Kidney tubule cell (primary cell): ENCODE measurements at places on chromosomes 3 and 15.

- no peak for DNase-seq
Measured at GRCh38 chr15:35540021-35540420, 5.9 kb downstream of the DPH6 start.

GRCh38 chr15:87033056-87033455 lies 953.4 kb downstream of the AGBL1 start:
- no peak for DNase-seq

GRCh38 chr3:179706233-179706632 lies 53.4 kb downstream of the USP13 start:
- DNase-seq: no peak

DNA sequence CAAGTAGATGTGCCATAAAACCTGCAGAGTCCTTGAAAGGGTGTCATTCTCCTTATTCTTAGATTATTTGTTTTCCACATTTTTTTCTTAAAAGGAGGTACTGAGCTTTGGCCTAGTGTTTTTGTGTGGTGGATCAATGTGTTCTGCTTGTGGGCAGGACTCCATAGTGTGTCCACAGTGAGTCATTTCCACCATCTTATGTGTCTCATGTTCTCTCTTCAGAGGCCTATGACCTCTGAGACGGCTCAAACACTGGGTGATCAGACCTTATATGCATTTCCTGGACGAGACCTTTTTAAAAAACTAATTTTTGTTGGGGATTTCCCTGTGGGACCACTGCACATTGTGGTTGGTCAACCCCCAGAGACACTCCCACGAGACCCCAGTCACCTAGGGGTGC lies 93.4 kb downstream of the CHCHD4 start:
- no peak for DNase-seq

- no peak for DNase-seq
Measured at GRCh38 chr3:175270198-175270837, 411.2 kb downstream of the NAALADL2 start.

- peak; percentile 78 for DNase-seq
Measured at GRCh38 chr15:63044645-63045464, 2.3 kb downstream of the TPM1 start.

DNA sequence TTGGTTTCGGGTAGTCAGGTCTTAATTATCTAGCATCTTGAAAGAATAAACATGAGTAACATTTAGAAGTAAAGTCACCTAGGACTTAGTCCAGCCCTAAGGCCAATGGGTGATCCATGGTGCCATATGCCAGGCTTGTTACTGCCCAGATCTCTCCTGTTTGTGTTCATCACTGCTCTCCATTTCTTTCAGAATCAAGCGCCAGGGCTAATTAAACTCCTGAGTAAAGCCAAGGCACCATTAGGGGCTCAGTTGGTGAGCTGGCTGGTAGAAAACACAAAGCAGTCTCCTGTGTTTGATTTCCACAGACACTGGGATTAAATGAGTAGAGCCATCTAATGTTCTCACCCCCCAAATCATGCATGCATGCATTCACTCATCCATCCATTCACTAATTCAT lies 11.3 kb downstream of the CYP19A1 start:
- no peak for DNase-seq

GRCh38 chr3:193530231-193531165 lies 24.2 kb downstream of the ATP13A4 start:
- DNase-seq: no peak

- DNase-seq: peak; percentile 60
Measured at GRCh38 chr3:112411425-112411824, 78.5 kb downstream of the CD200 start.

- no peak for DNase-seq
Measured at GRCh38 chr15:25179673-25180511, 225.1 kb downstream of the SNRPN start.

GRCh38 chr3:10090179-10090578 lies 17.9 kb downstream of the FANCD2OS start:
- DNase-seq: peak; percentile 54

GRCh38 chr15:51816611-51817010 lies 12.8 kb upstream of the TMOD3 start:
- no peak for DNase-seq

DNA sequence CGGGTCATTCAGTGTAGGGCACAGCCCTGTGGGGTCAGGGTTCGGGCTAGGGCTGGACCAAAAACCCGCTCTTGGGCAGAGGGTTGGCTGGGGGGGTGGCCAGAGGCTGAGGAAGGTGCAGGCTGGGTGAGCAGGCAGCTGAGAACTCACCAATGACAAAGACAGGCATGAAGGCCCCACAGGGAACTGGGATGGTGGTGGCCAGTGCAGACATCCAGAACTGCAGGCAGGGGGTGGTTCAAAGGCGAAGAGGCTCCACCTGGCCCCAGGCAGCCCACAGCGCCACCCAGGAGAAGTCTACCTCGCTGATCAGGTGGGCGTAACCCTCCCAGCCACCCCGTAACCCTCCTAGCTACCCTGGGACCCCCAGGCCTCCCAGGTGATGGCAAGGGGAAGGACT lies 6.7 kb downstream of the CLCN2 start:
- DNase-seq: no peak

DNA sequence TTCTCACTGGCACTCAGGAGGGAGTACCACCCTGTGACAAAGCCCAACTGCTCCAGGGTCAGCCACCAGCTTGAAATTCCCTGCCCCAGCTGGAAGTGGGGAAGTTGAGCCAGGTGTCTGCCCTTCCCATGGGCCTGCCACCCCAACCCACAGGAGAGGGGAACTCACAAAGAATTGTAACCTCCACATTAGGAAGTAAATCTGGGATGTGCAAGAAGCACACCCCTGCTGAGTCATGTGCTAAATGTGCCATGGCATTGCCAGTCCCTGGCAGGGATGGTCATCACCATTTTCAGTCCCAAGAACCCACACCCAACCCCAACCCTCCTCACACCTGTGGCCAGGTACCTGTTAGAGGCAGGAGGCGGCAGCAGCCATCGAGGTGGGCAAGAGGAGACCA lies 165.2 kb upstream of the THBS1 start:
- DNase-seq: no peak

DNA sequence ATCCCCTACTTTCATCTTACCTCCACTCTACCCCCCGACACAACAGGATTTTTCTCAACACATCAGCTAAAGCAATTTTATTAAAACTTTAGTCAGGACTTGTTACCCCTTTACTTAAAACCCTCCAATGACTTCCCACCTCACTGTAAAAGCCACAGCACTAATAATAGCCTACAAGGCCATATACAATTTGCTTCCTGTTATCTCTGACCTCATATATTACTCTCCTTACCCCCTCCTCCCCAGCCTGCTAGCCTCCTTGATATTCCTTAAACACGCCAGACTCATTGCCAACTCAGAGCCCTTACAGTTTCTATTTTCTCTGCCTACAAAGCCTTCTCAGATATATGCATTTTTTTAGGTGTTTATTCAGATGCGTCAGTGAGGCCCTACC lies 54.4 kb downstream of the DCUN1D1 start:
- no peak for DNase-seq

- DNase-seq: no peak
Measured at GRCh38 chr3:56855856-56856512, 54.2 kb upstream of the ARHGEF3 start.

- DNase-seq: no peak
Measured at GRCh38 chr3:50591196-50591741, 20.3 kb downstream of the CISH start.

GRCh38 chr3:160129459-160130061 lies 95.7 kb upstream of the C3orf80 start:
- DNase-seq: peak; percentile 97

GRCh38 chr3:31288641-31289100 lies 244.1 kb upstream of the STT3B start:
- DNase-seq: peak; percentile 47

DNA sequence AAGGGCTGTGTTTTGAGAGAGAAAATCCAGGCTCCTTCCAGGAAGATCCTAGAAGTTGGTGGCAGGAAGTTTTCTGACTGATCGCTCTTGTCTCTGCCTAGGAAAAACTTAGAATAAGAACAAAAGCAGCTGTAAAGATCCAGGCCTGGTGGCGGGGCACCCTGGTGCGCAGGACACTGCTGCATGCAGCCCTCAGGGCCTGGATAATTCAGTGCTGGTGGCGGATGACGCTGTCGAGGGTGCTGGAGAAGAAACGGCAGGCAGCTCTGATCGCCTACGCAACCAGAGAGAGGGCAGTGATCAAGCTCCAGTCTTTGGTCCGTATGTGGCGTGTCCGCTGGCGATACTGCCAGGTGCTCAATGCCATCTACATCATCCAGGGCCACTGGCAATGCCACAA lies 1.5 kb downstream of the IQCF2 start:
- DNase-seq: no peak

DNA sequence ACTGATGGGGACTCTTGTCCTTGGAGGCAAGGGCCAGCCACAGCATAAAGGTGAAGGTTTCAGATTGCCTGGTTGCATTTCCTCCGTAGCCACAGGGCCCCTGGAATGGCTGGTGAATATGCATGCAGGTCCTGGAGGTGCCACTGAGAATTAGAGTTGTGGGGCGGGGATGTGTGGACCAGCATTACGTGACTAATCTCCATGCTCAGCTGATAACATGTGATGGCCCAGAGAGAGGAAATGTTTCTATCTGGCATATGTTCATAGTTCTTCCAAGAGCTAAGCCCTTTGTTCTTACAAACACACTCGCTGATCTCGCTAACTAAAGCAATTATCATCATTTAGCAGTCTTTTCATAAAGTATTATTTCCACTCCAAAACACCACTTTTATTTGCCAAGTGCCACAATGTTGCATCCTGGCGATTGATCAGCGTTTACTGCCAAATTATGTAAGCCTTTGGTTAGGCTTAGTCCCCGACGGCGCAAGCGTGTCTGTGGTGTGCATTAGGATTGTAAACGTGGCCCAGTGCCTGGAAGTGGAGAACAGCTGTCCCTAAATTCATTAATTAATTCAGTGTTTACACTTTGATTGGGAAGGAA lies 55.9 kb downstream of the CGNL1 start:
- DNase-seq: no peak

DNA sequence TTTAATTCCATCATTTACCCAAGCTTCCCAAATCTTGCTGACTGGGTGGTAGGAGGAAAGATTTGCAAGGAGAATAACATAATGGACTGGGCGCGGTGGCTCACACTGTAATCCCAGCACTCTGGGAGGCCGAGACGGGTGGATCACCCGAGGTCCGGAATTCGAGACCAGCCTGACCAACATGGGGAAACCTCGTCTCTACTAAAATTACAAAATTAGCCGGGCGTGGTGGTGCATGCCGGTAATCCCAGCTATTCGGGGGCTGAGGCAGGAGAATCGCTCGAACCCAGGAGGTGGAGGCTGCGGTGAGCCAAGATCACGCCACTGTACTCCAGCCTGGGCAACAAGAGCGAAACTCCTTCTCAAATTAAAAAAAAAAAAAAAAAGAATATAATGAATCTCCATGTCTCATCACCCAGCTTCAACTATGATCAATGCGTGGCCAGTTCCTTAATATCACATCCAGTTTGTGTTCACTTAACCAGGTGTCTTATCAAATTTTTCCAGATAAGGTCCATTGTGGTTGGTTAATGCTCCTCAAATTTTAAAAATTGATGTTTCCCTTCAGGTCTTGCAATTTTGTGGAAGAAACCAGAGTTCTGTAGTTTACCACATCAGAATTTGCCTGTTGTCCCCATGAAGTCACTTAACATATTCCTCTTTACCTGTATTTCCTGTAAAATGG lies 1.3 kb upstream of the ABCF3 start:
- no peak for DNase-seq

GRCh38 chr3:123755501-123755900 lies 128.6 kb downstream of the MYLK start:
- DNase-seq: peak; percentile 47

DNA sequence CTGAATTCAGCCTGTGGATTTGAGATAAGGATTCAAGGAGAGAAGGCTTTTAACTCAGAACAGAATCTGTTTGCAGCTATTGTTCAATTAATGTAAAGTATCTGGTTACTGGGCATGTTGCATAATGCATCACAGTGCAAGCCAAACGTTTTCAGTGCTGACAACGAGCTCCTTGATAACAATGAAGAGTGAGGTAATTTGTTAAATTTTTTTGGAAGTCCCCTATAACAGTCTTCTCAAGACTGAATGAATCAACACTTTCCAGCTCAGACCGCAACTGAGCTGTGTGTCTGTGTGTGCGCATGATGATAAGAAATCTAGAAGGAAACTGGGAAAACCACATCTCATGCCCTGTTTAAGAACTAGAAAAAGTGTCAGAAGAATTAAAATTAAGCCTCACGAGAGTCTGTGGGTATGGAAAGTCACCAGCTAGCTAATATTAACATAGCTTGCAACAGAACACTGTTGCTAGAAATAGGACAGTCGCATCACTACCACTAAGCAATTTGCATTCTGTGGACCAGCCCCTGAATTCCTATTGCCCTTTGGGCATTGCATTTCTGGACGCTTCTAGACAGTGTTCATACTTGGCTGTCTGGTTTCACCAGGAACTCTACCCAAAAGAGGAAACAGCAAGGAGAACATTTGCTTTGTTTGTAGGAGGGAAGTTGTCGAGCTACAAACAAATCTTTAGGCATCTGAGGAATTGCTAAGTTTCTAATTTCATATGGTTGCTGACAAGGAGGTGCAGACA lies 43.7 kb upstream of the ATP2C1 start:
- peak; percentile 78 for DNase-seq

GRCh38 chr3:50410608-50411139 lies 51.4 kb upstream of the TMEM115 start:
- DNase-seq: no peak

DNA sequence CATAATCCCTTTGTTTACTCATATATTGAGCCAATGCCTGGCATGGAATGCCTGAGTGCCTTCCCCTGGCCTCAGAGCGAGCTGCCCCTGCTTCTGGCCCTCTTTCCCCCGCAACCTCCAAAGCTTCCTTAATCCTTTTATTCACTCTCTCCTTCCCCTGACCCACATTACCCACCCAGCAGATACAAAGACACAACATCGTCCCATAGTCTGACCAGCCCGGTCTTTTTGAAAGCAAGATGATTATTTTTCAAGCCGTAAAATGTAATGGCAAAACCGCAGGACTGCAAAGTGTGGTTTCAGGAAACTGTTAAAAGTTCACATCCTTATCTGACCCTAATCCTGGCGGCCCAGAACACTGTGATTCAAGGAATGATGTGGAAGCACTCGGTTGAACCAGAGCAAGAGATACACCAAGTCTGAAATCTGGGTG lies 78.4 kb upstream of the LRTM1 start:
- DNase-seq: no peak

- DNase-seq: peak; percentile 11
Measured at GRCh38 chr15:31799715-31800321, 230.5 kb upstream of the CHRNA7 start.

DNA sequence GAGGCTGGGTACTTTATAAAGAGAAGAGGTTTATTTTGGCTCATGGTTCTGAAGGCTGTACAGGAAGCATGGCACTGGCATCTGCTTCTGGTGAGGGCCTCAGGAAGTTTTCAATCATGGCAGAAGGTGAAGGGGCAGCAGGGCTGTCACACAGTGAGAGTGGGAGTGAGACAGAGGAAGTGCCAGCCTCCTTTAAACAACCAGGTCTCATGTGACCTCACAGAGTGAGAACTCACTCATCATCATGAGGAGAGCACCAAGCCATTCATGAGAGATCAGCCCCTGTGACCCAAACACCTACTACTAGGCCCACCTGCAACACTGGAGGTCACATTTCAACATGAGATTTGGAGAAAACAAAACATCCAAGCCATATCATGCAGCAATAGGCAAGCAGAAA lies 9.3 kb upstream of the RFTN1 start:
- no peak for DNase-seq
